AG10803 (cell line): ENCODE measurements at places on chromosomes 16 and 17.

GRCh38 chr17:16676676-16677268 is 13.3 kb upstream of the CCDC144A start:
- DNase-seq, result no peak

DNA sequence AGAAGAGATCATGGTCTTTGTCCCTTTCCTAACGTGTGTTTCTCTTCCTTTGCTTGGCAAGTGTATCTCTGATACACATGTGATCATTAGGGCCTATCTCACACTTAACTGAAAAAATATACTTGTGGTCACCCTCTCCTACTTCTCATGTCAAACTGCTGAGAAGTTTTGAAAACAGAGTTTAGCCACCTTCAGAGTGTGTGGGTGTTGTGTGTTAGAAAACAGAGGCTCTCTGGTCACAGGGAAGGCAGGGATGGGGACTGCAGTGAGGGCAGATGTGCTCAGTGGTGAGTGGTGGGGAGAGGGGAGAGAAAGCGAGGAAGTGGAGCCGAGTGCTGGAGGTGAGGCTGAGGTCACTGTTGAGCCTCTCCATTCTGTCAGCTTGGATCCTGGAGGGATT is 29.4 kb downstream of the GRB7 start:
- DNase-seq, result no peak

GRCh38 chr17:56819431-56820145 is 14.1 kb downstream of the C17orf67 start:
- DNase-seq, result peak; percentile 68

DNA sequence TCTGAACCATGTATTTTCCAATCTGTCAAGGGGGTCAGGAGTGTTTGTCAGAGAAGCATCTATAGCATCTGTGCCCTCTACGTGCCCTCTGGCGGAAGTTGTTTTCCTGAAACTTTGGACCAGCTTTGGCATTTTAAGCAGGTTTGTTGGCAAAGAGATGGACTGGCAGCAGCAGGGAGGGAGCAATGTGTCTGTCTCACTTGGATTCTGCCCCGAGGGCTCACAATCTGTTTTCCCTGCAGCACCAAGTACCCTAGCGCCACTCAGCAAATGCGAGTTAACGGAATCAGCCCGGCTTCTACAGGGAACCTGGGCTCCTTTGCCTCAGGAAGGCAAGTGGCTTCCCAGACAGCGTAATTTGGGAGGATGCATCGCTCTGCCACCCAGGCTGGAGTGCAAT is 17.4 kb downstream of the DUSP14 start:
- no peak for DNase-seq

DNA sequence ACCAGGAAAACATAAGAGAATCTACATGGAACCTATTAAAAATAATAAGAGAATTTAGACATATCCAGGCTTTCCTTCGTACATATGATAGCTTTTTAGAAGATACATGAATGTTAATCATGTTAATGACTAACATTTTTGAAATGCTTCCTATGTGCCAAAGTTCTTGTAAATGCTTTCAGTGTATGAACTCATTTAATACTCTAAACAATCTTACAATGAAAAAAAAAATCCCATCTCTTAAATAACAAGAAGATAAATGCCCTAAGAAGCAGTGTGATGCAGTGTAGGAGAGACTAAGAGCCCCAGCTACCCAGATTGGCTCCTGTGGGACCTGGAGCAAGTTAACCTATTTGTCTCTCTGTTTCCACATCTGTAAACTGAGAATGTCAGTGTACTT is 220.4 kb upstream of the MYOCD start:
- DNase-seq, result no peak

- DNase-seq, result no peak
Measured at GRCh38 chr17:68458260-68459036, 1.2 kb upstream of the WIPI1 start.

- DNase-seq, result no peak
Measured at GRCh38 chr16:27269300-27270150, 953 bp upstream of the NSMCE1 start.

DNA sequence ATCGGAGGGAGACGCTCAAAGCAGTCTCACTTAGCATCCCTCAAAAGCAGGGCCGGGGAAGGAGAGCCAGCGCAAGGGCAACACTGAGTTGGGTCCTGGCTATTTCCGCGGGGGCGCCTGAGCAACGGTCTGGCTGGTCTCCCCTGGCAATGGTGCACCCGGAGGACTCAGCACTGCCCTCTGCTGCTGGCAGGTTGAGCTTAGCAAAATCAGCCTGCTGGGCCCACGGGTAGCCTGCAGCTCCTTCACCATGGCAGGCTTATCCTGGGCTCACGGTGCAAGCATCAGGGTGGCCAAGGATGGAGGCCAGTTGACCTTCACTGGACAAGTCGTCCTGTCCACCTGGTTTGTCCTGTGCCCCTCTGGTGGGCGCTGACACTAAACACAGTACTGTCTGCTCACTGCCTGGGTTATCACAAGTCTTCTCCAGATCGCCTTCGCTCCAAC is 14.4 kb upstream of the ALDH3A1 start:
- DNase-seq, result peak; percentile 56

DNA sequence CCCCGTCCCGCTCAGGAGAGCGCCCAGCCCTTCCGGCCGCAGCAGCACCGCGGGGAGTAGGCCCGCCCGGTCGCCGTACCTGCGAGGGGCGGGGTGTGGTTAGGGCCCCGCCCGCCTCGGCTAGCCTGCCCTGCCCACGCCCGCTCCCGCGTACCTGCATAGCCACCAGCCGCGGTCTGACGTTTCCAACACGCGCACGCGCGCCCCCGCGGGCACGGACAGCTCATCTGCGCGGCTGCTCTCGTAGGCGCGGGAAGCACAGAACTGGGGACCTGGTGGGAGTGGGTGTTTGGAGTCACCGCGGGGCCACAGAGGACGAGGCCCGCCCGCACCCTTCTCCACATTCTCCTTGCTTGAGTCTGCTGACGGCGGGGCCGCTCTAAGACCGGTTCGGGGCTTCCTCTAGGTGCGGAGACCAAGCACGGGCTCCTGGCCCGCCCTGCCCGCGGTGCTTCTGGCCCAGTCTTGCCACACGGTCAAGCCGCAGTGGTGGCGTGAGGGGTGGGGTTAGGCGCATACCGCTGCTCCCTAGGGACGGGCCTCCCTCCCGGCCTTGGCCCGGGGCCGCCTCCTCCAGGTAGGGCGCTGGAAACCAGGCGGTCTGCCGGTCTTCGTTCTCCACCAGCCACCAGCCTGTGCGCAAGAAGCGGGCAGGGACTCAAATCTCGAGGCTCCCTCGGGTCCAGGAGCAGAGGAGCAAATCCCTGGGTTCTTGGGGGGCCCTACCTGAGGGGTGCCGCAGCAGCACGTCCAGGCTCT is 1.8 kb downstream of the NOXO1 start:
- no peak for DNase-seq

GRCh38 chr16:8861563-8862308 is 7.1 kb downstream of the CARHSP1 start:
- DNase-seq, result no peak

GRCh38 chr16:50531901-50532300 is 16.3 kb upstream of the NKD1 start:
- no peak for DNase-seq

GRCh38 chr16:820748-821147 is 20.2 kb upstream of the GNG13 start:
- DNase-seq, result no peak

GRCh38 chr17:13589658-13590057 is 12.1 kb downstream of the HS3ST3A1 start:
- no peak for DNase-seq

- no peak for DNase-seq
Measured at GRCh38 chr16:52613508-52613907, 66.6 kb upstream of the TOX3 start.

- peak; percentile 32 for DNase-seq
Measured at GRCh38 chr17:59154292-59154720, 680 bp downstream of the SKA2 start.

- DNase-seq, result no peak
Measured at GRCh38 chr17:45771271-45771959, 12.7 kb upstream of the CRHR1 start.

- DNase-seq, result peak; percentile 94
Measured at GRCh38 chr17:82267575-82268379, 5.7 kb downstream of the CSNK1D start.

GRCh38 chr17:79887451-79887991 is 48.3 kb upstream of the CBX4 start:
- DNase-seq, result no peak

- peak; percentile 85 for DNase-seq
Measured at GRCh38 chr16:11032922-11033291, 88.5 kb downstream of the CLEC16A start.

DNA sequence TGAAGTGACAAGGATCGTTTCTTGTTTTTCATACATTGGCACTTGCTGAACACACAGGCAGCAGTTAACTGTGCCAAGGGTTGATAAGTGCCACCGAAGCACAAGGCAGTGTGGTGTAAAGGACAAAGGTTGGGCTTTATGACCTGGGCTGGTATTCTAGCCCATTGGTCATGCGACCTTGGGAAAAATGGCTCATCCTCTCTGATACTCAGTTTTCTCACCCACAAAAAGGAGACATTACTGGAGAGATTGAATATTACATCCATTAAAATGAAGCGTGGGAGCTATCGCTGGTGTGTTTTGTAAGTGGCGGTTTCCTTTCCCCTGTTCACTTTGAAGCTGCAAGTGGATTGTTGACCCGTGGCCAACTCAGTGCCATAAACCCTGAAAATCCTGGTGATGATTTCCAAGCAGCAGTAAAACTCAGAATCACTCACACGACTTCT is 216.9 kb downstream of the HAPSTR1 start:
- no peak for DNase-seq

DNA sequence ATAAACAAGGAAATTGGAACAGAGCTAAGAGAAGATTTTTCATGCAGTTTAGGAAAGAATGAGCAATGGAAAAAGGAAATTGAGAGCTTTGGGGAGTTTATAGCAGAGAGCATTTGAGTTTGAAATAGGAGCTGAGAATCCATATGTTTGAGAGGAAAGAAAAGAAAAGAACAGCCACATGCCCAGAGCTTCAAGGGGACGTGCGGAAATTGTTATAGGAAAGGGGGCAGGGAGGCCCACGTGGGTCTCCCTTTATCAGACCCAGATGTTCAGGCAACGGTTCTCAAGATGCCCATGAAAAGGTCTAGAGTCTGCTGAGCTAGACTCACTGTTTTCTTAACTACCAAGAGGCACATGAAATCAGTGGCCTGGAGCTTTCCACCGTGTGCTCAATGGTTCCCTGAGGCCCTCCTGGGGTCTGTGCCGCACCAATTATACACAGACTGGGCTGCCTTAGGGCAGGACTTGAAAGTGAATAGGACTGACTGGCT is 31.2 kb downstream of the CHD9 start:
- peak; percentile 73 for DNase-seq

DNA sequence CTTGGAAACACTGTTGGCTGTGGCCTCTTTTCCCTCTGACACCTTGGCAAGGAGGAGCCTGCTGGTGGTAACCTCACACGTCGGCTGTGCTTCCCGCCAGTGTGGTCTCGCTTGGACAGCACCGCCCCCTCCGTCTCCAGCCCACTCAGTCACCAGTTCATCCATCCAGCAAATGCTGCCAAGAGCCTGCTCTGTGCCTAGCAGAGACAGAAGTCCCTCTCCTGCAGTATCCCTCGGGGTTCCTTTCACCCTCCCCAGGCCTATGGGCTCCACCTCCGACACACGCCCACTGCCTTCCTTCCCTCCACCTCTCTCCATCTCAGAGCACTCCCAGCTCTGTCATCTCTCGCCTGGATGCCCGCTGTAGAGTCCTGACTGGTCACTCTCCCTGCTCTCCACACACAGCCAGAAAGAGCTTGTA is 12.3 kb downstream of the CACNG4 start:
- no peak for DNase-seq

DNA sequence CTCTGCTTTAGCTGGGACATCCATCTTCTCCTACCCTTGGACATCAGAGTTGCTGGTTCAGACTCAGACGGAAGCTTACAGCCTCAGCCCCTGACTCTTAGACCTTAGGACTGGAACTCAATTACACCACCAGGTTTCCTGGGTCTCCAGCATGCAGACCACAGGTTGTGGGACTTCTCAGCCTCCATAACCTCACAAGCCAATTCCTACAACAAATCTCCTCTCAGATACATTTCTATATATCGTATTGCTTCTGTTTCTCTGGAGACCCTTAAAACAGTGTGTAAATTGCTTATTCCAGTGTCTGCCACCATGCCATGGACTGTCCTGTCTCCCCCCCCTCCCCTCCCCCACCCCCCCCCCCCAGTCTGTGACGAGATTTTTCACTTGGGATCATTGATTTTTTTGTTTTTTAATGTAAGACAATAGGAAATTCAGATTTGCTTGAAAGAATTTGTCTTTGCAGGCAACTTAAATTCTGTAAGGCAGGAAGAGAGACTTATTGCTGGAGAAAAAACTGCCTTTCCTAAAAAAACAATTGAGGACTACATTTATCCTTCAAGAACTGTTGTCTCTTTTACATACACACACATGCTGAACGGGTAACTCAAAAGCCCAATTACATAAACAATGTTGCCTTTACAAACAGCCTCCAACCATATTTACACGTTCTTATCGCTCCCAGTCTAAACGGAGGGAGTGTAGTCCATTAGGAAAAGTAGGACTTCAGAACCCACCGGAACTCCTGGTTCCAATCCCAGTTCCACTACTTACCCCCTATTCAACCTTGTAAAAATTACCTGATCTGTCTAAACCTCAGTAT is 39.9 kb downstream of the TEKT5 start:
- DNase-seq, result no peak

DNA sequence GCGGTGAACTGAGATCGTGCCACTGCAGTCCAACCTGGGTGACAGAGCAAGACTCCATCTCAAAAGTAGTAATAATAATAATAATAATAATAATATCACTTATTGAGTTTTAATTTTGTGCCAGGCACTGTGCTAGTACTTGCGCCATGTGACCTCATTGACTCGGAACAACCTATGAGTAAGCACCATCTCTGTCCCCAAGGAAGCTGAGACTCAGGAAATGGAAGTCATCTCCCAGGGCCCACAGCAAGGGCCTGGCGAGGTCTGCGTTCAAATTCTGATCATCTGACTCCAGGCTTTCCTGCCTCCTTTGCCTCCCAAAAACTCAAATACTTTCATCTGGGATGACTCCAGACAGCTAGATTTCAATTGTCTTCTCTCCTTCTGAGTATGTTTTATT is 162.9 kb downstream of the SEC14L1 start:
- peak; percentile 61 for DNase-seq

DNA sequence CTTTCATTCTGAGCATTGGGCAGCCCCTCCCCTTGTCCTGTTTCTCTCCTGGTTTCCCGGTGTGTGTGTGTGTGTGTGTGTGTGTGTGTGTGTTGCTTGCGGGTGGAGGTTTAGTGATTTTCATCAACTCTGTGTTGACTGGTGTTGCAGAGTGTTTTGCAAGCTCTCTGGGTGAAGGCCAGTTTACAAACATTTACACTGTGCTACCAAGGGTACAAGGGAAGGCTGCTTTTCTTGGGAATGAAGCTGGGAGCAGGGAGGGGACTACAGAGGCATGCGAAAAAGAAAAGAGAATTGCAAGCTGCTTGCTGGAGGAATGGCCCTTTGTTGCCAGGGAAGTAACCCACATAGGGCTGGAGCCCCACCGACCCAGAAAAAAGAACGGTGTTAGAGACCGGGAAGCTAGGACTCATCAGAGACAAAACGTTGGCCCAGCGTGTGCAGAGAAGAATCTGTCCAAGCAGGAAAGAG is 29.6 kb downstream of the HS3ST3B1 start:
- DNase-seq, result peak; percentile 97
